ENCODE measurements at places on chromosomes 11 and 22.

DNA sequence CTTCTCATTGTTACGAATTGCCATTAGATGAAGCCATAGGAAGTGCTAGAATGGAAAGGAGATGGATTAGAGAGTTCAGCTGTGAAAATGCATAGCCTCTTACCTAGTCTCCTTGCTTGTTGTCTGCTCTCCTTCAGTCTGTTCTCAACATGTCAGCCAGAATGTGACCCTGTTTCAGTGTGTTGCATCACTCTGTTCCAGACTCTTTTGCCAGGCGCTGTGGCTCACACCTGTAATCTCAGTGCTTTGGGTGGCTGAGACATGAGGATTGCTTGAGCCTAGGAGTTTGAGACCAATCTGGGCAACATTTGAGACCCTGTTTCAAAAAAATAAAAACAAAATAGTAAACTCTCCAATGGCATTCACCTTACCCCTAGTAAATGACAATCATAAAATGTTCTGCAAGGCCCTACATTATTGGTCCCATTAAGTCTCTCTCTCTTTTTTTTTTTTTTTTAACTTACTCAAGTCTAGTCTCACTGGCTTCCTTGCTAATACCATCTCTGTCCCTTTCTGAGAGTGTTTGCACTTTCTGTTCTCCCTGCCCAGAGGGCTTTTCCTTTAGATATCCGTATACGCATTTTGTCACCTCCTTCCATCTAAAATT lies 39.4 kb downstream of the CYP2R1 start:
- DNase-seq, result no peak

GRCh38 chr22:26894362-26894761 lies 237.0 kb downstream of the MIAT start:
- DNase-seq, result no peak

DNA sequence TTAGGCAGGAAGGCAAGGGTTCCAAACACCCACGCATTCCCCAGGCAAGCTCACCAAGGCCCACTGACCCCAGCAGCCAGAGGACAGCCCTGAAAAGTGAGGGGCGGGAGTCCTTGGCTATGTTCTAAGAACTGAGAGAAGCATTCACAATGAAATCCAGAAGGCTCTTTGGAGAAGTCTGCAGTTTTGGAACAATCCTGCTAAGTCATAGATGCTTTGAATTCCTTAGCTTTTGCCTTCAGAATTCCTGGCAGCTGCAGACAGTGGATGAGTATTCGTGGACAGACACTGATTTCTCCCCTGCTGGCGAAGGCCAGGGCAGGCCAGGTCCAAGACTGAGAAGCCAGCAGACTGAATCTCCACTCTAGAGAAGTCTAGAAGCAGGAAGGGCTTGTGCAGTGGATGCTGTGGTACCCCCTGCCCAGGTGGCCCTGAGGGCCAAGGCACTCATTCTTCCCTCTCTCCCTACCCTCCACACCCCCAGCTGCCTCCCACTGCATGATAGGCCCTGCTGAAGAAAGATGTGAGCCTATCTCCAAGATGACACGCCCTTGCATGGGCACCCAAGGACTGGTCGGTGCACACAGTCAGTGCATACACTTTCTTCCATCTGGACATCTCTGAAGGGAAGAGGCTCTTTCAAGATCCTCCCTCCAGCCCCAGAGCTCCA lies 133.2 kb upstream of the TEAD1 start:
- no peak for DNase-seq

DNA sequence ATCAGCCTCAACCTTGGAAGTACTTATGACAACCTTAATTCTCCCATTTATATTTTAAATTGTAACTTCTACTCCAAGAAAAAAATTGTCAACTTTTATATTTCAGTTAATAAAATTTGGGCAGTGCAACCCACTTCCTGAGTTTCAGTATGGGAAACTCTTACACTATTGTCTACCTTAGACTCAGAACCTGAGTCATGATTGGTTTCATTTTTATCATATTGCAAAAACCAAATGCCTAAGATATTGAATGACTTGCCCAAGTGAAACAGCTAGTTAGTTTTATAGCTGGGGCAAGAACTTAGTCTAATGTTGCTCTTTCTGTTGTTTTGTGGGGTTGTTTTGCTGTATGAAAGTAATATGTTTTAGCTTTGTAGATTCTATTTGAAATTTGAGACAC lies 334.0 kb upstream of the ARHGAP42 start:
- no peak for DNase-seq

DNA sequence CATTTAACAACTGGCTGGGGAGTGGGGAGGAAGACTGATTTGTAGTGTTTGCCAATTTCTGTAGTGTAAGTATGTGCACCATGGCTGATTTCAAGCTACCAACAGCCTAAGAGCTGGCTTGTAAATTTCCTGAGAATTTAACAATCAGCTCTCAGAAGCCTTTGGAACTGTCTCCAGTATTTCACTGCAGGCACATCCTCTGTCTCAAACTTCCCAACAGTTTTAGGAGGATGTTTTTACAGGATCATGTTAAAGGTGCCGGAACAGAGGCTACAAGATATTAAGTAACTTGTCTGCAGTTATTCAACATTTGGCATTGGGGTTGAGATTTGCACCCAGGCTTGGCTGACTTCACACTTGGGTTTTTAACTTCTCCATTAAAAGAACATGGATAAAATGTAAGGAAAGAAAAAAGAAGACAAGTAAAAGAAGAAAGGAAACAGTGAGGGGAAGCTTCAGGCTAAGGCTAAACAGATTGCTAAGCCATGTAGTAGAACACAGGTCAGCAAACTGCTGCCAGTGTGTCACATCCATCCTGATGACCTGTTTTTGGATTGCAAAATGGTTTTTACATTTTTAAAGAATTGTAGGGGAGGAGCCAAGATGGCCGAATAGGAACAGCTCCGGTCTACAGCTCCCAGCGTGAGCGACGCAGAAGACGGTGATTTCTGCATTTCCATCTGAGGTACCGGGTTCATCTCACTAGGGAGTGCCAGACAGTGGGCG lies 204.8 kb upstream of the SESN3 start:
- no peak for DNase-seq

DNA sequence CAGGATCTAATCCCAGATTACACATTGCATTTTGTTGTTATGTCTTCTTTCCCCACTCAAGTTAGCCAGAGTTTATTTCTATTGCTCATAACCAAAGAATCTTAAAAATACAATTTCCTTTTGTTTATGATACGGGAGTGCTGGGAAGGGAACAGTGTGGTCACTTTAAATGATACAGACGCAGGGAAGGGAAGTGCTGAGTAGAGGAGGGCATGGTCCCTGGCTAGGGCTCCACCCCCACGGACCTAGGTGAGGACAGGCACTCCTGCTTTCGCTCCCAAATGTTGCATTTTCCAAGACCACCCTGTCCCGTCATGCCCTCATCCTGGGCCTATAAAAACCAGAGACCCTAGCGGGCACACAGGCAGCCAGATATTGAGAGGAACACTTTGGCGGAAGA lies 30.6 kb upstream of the NARS2 start:
- no peak for DNase-seq

- no peak for DNase-seq
Measured at GRCh38 chr11:105799728-105800462, 190.0 kb downstream of the GRIA4 start.

DNA sequence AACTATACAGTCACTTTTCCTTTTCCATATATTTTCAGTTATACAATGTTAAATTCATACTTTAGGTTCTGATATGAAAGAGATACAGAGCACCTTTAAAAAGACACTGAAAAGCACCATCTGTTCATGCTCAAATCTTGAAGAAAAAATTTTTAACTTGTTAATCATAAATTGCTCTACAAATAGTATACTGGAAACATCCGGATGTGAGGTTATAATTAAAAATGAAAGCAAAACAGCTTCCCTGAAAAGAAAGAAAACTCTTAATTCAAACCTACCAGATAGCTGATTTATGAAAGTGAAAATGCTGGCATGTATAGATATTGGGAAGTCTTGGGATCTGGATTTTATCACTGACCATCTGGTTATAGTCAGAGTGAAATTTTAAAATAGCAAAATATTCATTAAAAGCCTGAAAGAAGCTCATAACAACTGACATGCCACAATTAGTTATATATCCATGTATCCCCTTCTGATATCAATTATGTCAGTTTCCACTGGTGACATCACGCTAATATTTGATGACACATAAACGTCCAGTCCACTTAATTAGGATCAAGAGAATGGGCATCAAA lies 740.0 kb downstream of the DLG2 start:
- DNase-seq, result no peak

- DNase-seq, result no peak
Measured at GRCh38 chr11:95716266-95716665, 73.3 kb downstream of the FAM76B start.

- DNase-seq, result peak; percentile 54
Measured at GRCh38 chr11:3119141-3119821, 45.8 kb downstream of the OSBPL5 start.

DNA sequence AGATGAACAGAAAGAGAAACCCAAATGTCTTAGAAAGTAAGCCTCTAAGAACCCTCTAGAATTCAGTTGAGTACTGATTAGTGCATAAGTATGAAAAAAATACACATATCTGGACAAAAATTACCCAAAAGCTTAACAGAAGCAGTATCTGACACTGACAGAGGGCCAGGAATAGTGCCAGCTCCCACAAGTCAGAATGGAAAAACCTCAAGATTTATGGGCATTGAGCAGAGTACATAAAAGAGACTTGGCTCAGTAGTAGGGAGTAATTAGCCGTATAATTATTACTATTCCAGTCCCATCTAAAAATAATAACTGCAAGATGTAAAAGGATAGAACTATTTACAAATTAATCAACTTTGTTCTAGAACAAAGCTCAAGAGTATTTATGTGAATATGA lies 834.5 kb downstream of the FAM181B start:
- no peak for DNase-seq

DNA sequence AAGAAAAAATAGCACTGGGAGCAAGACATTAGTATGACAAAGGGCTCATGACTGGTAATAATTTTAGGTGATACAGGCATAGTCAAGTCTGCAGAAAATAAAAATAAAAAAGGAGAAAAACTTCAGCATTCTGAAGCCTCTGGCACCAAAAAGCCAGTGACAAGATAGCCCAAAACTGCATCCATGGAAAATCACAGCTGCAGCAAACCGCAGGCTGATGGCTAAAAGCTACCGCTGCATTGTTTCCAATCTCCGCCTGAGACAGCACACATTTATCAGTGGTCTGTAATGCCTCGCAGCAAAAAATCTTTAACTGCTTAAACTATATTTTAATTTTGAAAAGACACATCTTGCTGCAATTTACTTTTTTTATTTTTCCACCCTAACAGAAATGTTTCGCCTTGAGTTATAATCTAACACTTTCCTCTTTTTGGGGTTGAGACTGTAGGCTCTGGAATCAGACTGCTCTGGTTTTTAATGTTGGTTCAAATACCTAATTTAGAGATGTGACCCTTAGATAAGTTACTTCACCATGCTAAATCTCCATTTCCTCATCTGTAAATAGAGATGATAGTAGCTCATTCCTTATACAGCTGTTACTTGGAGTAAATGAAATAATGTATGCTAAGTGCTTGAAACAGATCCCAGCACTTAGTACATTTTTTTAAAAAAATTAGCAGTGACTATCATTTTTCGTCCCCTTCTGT lies 42.0 kb upstream of the FIBIN start:
- no peak for DNase-seq

DNA sequence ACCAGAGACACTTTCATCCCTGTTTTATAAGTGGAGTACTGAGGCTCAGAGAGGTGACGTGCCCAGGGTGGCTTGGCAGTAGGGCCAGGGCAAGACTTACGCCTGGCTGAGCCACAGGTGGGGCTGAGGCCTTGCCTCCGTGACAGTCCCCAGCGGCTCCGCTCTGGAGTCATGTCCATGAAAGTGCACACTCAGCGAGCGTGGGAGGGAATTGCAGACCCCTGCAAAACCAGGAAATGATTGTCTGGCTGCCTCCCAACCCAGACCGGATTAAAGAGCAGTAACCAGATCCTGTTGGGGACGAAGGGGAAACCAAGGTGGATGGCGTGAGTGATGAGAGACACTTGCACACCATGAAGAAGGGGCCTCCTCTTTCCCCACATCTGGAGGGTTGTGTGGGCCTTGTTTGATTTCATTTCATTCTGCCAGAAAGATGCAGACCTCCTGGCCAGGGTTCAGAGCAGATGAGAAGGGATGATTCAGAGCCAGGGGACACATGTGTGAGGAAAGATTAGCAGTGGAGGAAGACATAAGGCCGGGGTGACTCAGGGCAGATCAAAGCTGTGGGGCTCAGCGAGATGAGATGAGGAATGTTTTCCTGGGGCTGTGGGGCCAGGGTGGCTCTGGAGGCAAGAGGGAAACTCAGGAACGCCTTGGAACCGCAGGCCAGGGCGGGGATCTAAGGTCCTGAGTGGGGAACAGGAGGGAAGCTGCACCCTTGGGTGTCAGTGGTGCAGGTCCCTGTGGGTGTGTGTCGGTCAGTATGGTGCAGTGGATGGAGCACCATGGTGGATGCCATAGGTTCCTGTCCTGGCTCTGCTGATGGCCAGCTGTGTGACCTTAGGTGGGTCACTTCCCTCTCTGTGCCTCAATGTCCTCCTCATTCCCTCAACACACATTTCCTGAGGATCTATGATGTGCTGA lies 29.9 kb upstream of the LRRC32 start:
- DNase-seq, result no peak

- DNase-seq, result no peak
Measured at GRCh38 chr11:131038597-131038996, 122.3 kb upstream of the SNX19 start.

DNA sequence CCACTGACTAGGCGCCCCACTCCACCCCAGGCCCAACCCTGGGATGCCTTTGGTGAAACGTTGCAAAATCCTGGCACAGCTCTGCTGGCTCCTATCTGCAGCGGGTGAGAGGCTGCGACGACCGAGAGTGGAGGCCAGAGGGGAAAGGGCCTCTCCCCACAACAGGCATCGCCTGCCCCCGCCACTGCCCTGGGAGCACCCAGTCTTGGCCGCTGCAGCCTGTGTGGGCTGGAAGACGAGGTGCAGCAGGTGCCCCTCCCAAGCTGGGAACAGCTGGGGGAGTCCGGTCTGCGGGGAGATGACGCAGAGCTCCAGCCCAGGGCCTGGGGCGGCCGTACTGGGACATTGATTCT lies 4.2 kb upstream of the PIM3 start:
- peak; percentile 83 for DNase-seq

Data from upper lobe of right lung (tissue), 1 donor.